NCI-H510A treated with DMSO at 0.1 percent for 48 hours (cell line): ENCODE measurements at places on chromosomes 4 and X.

- no peak for DNase-seq
Observed at GRCh38 chrX:68180579-68180978, 252.7 kb downstream of the OPHN1 start.

DNA sequence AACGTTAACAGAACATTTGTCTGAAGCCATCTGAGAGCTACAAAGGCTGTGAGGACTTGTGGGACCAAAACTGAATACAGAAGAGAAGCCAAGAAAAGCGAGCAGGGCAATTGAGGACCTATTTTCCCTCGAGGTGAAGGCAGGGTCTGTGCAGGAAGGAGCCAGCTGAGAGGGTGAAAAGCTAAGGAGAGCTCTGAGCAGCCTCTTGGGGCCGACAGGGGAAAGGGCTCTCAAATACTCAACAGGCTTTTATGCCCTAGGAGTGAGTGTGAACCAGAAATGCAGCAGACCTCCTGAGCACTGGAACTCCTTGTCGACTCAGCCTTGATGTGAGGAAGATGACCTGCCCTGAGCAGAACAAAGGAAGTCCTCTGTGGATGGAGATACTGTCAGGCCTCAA is 54.2 kb downstream of the C4orf50 start:
- DNase-seq = no peak

DNA sequence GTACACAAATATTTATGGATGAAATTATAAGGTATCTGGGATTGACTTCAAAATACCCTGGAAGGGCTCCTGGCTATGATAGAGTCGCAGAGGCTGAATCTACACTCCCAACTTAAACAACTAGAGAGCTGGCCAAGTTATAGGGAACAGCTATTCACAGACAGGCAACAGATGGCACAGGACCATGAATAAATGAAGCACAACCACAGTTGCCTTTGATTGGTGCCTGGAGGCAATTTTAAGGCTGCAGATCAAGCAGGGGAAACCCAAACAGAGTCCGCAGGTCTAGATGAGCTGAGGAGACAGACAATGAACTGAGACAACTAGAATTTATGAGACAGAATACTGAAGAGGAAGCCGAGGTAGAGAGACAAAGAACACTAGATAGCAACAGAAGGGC is 155.9 kb downstream of the EVC2 start:
- no peak for DNase-seq

DNA sequence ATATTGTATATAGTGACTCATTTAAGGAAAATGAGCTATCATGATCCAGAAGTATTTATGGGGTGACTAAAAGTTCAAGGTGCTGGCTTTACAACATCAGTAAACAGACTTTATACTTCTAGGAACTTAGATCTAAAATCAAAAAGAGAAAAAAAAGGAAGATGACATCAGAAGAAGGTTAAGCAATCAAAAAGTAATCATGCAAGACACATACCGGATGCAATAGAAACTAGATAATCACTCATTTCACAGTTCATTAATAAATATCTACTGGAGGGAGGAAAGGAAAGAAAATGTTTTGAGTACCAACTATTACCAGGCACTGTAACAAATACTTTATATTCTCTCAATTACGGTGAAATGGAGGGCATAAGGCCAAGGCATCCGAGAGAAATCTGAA is 276.4 kb downstream of the SPRY1 start:
- no peak for DNase-seq

DNA sequence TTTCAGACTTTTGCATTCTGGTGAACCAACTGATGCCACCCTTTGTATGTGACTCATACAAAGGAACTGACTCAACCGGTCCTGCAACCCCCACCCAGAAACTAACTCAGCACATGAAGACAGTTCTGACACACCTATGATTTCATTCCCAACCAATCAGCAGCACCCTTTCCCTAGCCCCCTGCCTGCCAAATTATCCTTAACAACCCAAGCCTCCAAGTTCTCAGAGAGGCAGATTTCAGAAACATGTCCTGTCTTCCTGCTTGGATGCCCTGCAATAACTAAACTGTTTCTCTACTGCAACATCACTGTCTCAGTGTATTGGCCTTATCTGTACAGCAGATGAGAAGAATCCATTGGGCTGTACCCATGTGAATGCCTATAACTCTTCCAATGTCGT is 284.7 kb downstream of the CAMK2D start:
- DNase-seq = no peak

- DNase-seq = no peak
Observed at GRCh38 chr4:168723569-168723968, 226.7 kb downstream of the PALLD start.

DNA sequence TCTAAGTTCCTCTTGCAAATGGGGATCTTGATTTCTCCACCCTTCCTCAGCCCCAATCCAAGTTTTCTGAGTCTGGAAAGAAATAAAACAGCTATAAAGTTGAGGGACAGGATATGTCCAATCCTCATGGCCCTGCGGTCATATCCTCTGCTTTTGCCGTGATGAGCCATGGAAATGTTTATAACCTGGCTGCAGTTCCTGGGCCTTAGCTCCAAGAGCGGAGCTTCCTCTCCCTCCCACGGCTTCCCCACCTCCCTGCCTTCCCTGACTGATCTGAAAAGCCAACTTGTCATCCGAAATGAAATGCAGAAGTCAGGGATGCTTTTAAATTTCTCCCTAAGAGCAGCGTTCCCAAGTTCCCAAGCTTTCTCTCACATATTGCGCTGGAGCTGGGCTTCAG is 221.5 kb upstream of the SFRP2 start:
- DNase-seq = no peak

DNA sequence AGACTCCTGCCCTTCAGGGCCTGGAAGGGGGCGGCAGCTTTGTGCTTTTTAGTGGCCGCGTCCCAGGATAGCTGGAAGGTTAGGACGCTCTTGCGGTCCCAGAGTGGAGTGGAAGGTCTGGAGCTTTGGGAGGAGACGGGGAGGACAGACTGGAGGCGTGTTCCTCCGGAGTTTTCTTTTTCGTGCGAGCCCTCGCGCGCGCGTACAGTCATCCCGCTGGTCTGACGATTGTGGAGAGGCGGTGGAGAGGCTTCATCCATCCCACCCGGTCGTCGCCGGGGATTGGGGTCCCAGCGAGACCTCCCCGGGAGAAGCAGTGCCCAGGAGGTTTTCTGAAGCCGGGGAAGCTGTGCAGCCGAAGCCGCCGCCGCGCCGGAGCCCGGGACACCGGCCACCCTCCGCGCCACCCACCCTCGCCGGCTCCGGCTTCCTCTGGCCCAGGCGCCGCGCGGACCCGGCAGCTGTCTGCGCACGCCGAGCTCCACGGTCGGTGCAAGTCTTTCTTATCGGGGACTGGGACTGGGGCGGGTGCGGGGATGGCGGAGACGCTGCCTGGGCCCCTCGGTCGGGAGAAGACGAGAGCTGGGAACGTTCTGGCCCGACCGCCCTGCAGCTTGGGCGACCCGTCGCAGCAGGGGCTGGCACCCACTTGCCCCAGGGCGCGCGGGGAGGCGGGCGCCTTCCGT is at the start of gene EDNRA:
Gene EDNRA (plus strand): TSS at position 207 of the 686 bp plus-strand sequence. CDS start 4,585 bp downstream, outside the sequence.
- DNase-seq = no peak

GRCh38 chr4:63361628-63362027 is 1047.6 kb downstream of the TECRL start:
- DNase-seq = no peak

GRCh38 chr4:20109391-20109790 is 142.3 kb upstream of the SLIT2 start:
- DNase-seq = no peak

GRCh38 chr4:14701896-14702295 is 300.4 kb upstream of the CPEB2 start:
- DNase-seq = no peak

GRCh38 chr4:32025851-32026459 is 1305.8 kb downstream of the PCDH7 start:
- DNase-seq = no peak

- no peak for DNase-seq
Observed at GRCh38 chr4:92253986-92254671, 49.6 kb upstream of the GRID2 start.

DNA sequence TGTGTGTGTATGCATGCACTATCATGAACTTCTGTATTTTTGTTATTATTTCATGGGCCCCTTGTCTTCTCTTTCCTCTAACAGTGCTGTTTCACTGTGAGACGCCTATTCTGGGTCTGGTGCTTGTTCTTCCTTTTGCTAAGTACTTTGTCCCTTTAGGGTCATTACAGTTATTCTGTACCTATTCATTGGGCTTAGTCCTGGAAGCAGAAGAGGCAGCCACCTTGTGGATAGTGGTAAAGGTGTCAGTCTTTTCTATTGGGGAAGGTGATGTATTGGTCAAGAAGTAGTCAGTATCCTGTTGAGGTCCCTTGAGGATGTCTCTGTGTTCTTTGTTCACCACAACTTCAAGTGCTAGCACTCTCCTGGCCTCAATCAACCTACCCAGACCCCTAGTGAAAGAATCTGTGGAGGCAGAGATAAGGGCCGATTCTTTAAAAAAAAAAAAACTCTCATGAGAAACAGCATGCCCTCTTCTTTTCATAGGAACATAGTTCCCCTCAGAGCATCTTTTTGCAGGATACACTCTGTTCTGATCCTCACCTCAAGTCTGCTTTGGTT is 593.8 kb downstream of the SPRY1 start:
- no peak for DNase-seq

DNA sequence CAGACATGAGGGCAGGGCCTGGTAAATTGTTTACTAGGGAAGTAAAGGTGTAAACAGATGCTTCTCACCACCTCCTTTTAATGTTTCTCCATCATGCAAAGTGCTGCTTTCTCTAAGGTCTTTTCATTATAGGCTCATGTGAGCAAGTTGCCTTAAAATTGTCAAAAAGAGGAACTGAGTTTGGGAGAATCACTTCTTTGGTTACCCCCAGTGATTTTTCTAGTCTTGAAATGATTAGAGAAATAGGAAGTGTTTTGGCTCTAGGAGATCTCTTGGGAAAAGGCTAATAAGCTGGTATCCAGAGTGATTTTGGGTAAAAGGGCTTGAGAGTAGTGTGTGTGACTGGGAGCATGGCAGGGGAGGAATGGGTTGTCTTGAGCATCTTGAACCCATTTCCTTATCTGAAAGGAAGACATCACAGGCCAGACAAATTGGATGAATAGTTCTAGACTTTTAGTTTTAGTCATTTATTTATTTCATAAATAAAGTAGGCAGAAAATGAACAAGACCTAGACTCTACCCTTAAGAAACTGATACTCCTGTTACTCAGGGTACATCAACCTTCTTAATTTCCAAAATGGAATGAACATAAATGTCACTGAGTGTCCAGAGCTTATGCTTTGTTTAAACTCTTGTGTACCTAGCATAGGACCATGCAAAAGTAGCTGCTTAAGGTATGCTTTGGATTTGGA is 14.2 kb downstream of the GRPR start:
- DNase-seq = no peak

- no peak for DNase-seq
Observed at GRCh38 chrX:30483996-30484395, 93.6 kb downstream of the TASL start.

DNA sequence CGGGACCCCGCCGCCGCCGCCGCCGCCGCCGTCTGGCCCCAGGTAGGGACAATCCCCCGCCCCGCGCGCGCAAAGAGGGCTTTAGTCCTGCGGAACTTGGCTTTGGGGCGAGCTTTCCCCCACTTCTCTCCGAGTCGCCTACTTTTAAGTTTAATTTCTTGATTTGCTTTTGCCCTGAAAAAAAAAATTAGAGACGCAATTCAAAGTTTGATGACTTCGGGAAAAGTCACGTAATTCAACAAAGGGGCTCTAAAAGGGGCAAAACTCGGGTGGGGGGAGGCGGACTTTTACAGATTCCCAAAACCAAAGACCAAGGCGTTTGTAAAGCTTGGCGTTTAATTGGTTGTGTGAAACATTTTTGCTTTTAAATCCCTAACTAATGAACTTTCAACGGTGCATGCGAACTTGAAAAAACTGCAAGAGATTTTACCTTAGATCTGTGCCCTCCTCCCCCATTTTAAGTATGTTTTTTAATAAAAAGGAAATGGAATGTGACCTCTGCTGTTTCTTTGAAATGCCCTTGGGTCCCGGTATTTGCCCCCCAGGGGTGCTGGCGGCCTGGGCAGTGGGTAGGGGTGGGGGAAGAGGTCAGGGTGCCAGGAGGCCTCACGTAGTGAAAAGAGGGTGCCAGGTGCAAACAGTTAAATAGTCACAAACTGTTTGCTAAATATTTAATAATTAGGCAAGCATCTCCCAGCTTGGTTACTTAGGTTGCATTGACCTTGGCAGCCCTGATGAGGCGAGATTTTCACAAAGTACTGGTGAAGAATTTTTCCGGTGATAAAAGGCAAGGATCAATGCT is 209.7 kb downstream of the NWD2 start:
- no peak for DNase-seq

GRCh38 chr4:135538698-135539097 is 1337.1 kb upstream of the PABPC4L start:
- DNase-seq = no peak

DNA sequence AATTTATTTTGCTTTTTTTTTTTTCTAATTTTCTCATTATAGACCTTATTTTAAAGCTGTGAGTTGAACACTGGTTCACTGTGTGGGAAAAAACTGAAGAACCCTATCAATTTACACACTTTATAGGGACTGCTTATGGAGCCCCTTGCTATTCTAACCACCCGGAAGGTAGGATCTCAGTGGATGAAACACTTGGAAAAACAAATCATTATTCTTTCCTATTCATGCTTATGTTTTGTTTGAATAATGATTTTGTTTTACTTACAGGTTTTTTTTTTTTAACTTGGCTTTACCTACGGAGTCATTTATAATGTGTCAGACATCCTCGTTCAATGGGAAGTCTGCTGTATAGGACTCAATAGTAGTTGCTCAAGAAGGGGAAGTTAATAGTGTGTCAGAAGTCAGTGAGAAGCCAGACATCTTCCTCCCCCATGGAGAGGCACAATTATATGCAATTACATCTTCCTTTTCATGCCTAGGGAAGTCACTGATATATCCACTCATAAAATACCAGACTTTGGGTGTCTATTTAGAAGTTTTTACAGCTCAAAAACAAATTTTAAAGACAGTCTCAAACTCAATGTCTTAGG is 113.2 kb downstream of the ARSF start:
- DNase-seq = no peak
